Fibroblast of skin of right quadriceps (primary cell): ENCODE measurements at places on chromosomes 4 and X.

DNA sequence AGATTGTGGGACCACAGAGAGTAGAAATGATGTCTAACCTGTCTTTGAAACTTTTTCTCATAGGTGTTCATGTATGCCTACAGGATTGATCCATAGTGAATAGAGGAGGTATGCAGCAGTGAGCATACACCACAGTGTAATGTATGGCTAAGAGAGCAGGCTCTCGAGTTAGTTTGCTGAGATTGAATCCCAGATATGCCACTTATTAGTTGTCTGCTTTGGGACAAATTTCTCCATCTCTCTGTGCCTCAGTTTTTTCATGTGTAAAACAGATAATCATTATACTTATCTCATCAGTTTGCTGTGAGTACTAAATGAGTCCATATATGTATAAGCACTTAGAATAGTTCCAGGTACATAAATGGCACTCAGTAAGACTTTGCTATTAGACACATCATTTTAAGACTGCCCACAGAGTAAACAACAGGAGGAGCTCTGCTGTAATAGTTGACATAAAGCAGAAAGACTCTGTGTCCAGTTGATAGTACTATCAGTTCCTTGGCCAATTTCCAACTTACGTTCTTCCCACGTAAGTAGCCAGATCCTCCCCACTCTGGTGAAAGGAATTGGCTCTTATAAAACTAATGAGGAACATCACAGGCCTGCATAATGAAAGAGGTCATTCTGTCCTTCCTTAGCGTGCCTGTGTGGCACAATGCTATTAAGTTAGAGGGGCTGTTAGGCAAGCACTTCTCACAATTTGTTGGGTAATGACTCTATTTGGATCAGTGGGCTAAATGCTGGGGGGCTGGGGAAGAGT, 20.7 kb upstream of the RNF150 start:
- no peak for DNase-seq

DNA sequence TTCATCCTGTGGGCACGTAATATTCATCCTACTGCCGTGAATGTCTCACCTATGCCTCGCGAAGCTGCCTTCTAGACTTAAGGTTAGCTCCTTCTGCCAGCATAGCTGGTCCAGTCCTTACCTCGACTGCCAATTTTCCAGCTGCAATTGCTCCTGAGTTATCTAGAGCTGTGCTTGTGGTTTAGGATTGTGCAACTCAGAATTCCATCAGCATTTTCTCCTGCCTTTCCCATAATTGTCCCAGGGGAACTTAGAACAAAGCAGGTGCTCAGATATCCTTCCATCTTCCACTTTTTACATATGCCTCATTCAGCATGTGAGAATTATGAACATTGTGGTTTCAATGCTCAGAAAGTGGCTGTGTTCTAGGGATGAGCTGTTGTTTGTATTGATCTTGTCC, 131.4 kb upstream of the ADGRL3 start:
- peak; percentile 47 for DNase-seq

GRCh38 chrX:22360129-22360528, 87.4 kb downstream of the CBLL2 start:
- no peak for DNase-seq

- DNase-seq = no peak
These were observed 35.5 kb upstream of the PCDH19 start for GRCh38 chrX:100445593-100445992.

- DNase-seq = no peak
These were observed 107.6 kb downstream of the USP46 start for GRCh38 chr4:52551487-52551886.

- no peak for DNase-seq
These were observed 324 bp upstream of the MSN start for GRCh38 chrX:65667157-65667502.

DNA sequence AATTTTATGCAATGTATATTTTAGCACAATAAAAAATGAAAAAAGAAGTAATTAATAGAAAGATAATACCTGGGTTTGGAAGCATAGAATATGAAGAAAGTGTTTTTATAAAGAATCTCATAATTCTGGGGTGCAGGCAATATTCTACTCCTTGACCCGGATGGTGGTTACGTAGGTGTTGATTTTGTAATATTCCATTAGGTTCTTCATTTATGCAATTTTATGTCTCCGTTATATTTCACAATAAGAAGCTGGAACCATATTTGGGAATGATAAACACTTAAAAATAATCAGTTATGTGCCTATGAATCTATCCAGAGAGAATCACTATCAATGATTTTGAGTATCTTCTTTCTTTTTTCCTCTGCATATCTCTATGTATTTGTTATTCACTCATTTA, 38.5 kb downstream of the CHRNA9 start:
- no peak for DNase-seq

- no peak for DNase-seq
These were observed 3.8 kb upstream of the CFAP299 start for GRCh38 chr4:80331693-80332092.

- DNase-seq = peak; percentile 22
These were observed 94.6 kb downstream of the COX18 start for GRCh38 chr4:72974694-72975487.

DNA sequence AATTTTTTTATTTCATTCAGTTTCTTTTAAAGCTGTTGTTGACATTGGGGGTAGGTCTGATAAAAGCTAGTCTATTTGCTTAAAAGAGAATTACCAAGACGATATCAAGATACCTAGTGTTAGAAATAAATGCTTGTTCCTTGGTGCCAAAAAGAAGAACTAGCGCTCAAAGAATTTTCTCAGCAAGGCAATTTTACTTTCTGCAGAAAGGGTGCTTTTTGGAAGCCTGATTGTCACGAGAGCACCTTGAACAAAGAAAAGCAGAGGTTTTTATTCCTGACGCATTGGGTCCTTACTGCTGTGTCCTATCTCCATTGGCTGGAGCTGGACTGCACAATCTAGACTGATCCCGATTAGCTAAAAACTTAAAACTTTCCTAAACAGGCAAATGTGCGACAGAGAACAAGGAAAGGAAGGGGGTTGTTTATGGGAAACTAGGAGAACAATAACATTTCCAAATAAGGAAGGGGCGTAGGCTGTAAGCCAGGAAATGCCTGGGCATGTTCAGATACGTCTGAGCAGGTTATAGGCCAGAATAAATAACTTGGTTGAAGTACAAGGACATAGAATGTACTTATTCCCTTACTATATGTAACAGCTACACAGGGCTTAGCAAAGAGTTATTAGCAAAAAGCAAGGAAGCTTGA, 50.3 kb upstream of the STPG2 start:
- no peak for DNase-seq

DNA sequence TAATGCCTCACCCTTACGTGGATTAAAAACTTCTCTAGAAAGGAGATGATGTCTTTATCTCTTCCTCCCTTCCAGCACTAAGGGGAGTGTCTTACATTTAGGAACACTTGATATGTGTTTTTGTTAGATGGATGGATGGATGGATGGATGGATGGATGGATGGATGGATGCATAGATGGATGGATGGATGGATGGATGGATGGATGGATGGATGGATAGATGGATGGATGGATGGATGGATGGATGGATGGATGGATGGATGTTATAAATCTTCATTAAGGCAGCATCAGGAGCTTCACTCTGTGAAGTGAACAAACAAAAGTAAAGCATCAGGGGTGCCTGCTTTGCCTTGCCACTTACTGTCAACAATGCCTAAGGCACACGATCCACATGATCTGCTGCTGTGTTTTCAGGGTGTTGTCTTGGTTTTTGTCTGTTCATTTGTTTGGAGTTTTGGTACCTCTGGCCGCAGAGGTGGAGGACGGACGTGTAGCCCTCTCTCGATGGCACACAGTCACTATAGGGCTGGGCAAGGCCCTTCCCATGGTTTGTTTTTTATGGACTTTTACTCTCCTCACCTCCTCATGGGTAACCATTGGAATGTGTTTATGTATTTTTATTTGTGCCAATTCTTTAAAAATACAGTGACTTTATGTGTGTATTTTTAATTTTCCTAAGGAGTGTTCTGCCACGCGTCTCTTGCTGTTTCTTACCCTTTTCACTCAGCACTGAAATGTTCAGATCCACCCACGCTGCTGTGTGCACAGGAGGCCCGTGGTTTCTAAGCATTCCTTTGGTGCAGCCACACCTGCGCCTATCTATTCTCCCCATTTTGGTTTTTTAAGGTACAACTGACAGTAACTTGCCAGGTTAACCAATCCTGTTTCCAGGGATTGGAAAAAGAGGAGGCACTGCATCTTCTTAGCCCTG, 91.8 kb upstream of the ENPP6 start:
- DNase-seq = no peak

- peak; percentile 23 for DNase-seq
These were observed 515.0 kb downstream of the CFAP47 start for GRCh38 chrX:36434522-36434921.

- no peak for DNase-seq
These were observed 112.8 kb downstream of the AFAP1 start for GRCh38 chr4:7826909-7827306.

- peak; percentile 79 for DNase-seq
These were observed 883.3 kb downstream of the TRIML1 start for GRCh38 chr4:189022440-189023035.

- DNase-seq = no peak
These were observed 283.9 kb downstream of the ANKRD50 start for GRCh38 chr4:124428648-124429047.

DNA sequence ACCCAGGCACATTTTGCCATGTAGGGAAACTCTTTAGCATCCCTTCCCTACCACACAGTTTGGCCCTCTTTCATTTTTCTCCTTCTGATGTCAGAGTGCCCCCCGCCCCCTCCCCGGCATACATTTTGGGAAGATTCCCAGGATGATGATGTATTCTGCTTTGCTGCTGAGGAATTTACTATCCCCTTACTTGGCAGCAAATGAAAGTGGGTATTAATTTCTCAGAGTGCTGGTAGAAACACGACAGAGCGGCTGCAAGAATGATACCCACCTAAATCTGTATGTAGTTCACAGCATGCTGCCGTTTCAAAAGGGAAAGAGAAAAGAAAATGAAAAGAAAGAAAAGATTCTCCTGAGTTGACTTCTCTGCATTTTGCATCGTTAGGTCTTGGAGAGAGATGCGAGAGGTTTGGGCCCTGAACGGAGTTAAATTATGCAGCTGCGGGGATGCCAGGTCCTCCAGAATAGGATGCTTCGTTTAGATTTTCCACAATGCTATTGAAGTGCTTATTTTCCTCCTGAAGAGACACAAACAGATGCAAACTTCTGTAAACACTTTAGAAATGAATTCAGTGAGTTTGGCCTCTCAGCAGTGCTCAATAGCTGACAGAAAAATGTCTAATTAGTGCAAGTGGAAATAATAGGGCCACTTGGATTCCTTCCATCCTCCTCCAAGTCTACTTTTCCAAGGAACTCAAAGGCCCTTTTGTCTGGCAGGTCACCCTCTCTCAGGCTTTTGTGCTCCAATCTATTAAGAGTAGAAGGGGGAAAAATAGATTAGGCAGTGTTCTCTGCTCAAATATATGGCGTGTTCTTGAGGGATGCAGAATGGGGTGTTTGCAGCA, 106.2 kb downstream of the ALPK1 start:
- peak; percentile 49 for DNase-seq

GRCh38 chr4:183830438-183830985, 74.6 kb upstream of the STOX2 start:
- no peak for DNase-seq

GRCh38 chrX:49186125-49187027, at the start of gene PRICKLE3:
TSS of gene PRICKLE3 (minus strand) at chrX:49186373. CDS start at chrX:49186297, 76 bp downstream.
- peak; percentile 51 for DNase-seq

- DNase-seq = peak; percentile 7
These were observed 12.0 kb upstream of the RTL9 start for GRCh38 chrX:110346681-110347080.
